Stimulated activated CD4-positive, alpha-beta T cell treated with anti-CD3 and anti-CD28 coated beads, Interleukin-4, amount 100 ng/mL, for 1 hour (primary cell): ENCODE measurements at places on chromosomes 6 and 20.

DNA sequence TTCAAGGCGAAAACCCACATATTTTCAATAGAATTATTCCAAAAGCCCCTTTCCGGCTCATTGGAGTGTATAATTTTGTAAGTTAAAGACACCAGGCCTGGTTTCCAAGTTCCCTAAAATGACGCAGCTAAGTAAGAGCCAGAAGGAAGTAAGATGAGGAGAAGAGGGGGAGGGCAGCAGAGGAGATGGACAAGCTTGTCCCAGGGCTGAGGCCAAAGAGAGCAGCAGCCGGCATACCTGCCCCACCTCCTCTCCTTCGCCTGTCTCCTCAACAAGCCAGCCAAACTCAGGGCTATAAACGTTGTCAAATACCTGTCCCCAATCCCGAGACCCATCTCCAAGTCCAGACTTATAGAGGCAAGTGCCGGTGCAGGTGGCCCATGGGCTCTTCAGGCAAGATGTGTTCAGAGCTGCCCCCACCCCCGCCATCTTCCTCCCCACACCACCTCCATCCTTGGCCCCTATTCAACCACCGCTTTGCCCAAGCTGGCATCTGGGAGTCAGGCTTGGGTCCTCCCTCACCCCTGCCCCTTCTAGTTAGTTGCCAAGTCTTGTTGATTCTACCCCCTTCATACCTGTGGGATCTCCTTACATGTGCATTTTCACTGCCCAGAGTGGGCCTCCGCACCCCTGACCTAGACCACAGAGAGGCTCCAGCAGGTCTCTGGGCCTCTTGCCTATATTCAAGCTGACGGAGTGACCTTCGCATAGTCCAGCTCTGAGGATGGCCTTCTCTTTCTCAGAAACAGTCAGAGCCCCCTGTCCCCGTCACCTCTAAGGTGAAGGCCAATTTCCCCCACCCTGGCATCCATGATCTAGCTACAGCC lies 75.7 kb upstream of the SIRPA start:
- no peak for DNase-seq

DNA sequence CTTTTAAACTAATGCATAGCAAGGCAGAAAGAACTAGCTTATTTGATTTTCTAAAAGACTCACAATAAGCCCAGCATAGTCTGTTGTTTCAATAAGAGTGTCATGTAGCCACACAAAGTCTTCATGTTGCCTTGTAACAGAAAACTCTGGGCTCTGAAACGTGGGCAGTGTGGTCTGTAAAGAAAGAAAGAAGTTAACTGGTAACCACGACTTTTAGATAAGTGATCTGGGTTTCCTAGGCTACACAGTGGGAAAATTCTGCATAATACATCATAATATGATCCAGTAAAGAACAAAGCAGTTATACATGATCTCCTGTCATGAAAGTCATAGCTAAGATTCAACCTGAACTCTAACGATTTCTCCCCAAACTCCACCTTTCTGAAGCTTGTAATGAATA lies 13.3 kb downstream of the SNX5 start:
- no peak for DNase-seq

DNA sequence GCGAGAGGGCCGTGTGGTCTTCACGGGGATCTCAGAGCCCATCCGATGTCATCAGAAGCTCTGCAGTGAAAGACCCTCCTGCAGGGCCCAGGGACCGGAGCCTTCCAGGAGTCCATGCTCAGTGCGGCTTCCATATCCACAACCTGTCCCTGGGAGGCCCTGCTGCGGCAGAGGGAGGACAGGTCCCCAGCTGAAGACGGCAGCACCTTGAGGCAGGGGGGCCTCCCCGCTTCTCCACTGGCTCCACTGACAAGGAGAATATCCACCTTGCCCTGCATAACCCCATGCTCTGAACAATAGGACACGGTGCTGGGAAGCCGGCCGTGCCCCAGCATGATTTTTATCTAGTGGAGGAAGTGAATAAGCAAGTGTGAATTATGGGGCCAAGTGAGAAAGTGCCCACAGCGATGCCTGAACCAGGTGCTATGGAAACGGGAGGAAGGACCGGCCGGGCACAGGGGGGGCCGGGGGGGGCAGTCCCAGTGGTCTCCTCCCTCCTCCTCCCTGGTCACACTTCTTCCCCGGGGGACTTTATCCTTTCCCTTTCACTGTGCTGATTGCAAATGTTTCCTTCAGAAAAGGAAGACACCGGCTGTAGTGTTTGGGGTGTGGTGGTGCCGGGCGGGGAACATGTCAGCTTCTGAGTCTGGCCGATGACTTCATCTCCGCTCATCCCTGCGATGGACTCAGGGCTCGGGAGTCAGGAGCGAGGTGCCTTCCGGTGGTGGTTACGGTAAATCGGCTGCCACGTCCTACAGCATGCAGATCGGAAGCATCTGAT lies 225.1 kb downstream of the ERMARD start:
- DNase-seq, result no peak

DNA sequence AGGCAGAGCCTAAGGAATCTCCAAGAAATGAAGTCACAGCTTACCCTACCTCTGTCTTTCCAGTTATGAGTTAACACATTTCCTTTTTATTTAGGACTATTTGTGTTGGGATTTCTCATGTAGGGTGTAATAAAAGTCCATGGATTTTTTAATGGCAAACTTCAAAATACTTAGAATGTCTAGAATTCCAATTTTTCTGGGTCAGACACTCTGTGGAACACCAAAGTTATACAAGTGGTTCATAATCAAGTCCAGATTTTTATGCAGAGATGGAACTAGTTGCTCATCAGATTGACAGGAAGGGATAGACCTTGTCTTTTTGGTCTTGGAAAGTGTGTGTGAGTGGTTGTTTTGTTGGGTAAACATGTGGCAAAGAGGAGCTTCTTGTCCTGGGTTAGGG lies 303.5 kb upstream of the RNF24 start:
- no peak for DNase-seq

- no peak for DNase-seq
These were observed 214.7 kb upstream of the TSHZ2 start for GRCh38 chr20:52757411-52757810.
